ENCODE measurements at places on chromosomes 7 and 10.

GRCh38 chr7:116165717-116166116 lies 44.6 kb upstream of the TES start:
- DNase-seq: no peak

DNA sequence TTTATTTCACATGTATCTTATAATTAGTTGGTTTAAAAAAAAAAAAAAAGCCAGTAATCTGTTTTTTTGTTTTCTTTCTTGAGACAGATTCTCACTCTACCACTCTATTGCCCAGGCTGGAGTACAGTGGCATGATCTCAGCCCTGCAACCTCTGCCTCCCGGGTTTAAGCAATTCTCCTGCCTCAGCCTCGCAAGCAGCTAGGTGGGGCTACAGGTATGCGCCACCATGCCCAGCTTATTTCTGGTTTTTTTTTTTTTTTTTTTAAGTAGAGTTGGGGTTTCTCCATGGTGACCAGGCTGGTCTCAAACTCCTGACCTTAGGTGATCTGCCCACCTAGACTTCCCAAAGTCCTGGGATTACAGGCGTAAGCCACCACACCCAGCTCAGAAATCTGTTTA lies 34.1 kb upstream of the CAPZA2 start:
- DNase-seq: no peak

DNA sequence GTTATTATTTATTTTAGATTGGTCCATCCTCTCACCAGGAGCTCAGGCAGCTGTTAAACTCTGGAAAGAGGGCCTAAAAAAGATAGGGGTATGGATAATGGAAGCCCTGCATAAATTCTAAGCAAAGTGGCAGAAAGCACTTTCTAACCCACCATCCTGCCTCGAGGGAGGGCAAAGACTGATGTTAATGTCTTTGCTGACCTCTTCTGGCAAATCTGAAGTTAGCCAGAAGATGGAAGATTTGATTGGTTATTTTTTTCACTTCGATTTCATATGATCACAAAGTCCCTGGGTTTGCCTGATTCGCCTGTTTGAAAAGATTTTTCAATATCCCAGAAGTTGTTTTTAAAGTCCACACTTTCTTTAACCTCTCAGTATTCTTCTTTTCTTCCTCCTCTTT lies 24.8 kb downstream of the OR9A2 start:
- DNase-seq: no peak

DNA sequence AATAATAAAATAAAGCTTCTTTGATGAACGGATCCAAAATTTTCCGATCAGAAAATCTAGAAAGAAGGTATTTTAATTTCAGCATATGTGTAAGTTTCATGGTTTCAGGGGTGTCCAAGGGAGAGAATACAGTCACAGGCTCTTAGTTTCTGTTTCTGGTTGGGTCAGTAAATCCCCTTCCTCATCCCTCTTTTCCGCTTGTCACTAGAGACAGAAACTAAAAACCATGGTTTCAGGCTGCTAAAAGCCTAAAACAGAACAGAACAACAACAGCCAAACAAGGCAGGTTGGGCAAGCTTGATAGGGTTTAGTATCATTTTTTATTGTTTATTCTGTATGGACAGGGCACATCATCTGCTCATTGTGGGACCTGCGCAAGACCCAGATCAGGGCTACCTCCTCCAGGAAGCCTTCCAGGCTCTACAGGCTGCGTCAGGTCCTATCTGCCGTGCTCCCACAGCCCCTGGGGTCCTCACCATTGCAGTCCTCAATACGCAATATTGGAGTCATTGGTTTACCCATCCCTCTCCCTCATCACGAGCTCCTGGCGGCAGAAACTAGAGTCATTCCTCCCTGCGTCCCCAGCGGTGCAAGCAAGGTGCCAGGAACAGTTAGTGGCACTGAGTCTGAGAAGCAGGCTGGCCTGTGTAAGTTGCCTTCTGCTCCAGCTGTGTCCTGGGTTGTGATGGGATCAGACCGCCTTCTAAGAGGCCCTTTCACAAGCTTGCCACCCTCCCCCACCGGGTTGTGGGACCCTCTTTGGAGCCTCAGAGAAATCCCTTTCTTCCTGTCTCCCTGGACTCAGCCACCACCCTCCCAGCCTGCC lies 70.2 kb upstream of the CUX1 start:
- no peak for DNase-seq

- DNase-seq: no peak
These were observed 5.6 kb upstream of the SLF2 start for GRCh38 chr10:100907175-100907574.

- peak; percentile 78 for DNase-seq
These were observed 1.2 kb downstream of the COL26A1 start for GRCh38 chr7:101363734-101364374.

GRCh38 chr7:40870108-40870507 lies 735.3 kb downstream of the SUGCT start:
- DNase-seq: no peak

DNA sequence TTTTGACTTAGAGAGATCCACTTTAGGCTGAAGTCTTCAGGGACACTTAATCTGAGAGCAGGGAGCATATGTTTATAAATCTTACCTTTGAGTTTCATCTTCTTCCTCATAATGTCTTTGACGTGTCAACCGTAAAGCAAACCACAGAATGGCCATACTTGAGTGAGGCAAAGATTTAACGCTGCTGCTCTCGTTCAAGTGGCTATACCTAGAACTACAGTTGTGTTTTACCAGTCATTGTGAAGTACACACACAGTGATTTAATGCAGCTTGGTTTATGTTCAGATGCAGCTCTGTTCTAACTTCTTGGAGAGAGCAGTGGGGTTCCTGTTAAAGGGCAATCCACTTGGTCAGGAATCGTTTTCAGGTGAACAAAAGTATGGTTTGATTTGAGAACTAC lies 39.9 kb upstream of the GOT1 start:
- DNase-seq: no peak

DNA sequence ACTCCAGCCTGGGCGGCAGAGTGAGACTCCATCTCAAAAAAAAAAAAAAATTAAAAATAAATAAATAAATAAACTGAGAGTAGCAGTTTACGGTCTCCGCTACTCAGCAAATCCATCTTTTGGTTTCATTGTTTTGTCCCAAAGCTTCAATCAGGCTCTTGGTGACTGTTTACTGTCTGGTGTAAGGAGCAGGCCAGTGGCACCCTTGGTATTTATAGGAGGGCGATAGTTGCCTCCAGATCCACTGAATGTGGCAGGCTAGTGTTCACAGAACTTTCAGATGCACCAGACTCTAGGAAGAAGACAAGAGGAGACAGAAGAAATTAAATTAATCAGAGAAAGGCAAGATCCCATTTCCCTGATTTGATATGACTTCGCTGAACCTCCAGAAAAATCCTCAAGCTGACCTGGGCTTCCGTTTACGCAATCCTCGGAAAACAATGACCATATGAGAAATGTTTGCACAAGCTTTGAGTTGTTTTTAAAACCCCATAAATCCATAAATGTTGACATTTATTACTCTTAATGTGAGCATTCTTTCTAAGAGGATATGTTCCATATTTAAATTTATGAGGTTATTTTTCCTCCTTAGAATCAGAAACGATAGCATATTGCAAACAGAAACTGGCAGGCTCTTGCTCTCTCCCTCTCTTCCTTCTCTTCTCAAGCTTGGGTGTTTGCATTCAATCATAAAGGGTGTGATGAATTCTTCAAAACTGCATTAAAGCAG lies 7.1 kb upstream of the MUC3A start:
- DNase-seq: no peak

- DNase-seq: no peak
These were observed 38.7 kb downstream of the CALML5 start for GRCh38 chr10:5460468-5461202.

DNA sequence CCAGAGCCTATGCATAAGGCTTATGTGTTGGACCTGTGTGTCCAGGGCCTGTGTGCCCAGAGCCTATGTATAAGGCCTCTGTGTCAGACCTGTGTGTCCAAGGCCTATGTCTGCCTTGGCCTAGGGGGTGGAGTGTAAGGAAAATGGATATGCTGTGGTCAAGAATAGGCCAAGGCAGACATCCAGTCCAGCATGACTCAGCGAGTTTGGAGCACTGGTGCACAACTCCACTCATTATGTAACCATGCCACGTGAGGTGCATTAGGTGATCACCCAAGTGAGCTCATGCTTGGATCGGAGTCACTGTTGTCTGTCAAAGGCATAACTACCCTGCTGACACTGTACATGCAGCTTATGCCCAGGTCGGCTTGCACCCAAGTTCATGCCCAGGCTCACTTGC lies 238.9 kb downstream of the CACNA2D1 start:
- DNase-seq: no peak

DNA sequence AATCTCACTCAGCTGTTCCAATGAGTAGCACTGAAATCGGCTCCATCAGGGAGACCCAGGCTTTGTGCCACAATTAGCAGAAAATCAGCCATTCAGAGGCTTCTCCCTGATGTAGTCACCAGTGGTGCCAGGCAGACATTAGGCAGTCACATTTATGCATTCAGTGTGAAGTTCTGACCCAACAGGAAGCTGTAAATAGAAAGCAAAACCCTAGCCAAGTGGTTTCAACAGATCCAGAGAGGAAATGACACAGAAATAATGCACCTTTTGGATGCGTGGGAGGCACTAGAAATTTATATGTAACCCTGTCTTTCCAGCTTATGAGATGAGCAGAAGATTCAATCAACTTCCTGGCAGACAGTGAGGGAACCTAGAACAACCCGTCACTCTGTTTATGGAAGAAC lies 186.4 kb downstream of the PDE1C start:
- DNase-seq: no peak

- DNase-seq: no peak
These were observed 192.3 kb downstream of the IMMP2L start for GRCh38 chr7:111370002-111370401.

- DNase-seq: no peak
These were observed 2.5 kb downstream of the IGFBP3 start for GRCh38 chr7:45918556-45918955.

DNA sequence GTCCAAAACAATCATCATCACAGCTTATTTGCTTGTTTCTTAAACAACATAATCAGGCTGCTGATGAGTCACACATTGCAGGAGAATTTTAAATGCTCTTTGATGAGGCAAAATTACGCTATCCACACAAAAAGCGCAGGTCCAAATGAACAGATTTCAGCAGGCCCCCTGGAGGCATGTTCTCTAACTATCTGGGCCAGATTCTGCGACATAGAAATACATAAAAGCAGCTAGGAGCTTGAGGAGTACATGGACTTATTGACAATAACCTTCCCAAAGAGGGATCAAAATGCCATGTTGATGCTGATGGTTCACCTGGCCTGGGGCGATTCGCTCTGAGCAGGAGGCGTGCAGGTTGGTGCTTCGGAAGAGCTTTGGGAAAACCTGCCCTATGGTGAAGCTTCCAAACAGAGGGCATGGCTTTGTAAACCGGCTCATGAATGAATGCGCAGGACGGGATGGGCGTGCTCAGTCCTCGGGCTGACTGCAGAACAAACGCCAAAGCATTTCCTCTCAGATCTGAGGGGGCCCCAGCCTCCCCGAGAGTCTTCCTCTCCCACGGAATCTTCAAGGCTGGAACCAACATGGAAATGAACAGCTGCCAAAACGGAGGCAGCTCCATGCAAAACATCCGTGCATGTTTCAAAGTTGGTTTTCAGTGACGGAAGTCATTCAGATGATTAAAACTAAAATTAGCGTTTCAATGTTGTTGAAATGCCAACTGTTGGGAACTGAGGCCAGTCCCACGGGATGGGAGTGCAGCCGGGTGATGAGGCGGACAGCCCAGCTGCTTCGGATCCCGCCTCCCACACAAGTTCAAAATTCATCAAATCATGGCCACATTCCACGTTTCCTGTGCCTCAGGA lies 179.6 kb downstream of the TCERG1L start:
- DNase-seq: no peak

DNA sequence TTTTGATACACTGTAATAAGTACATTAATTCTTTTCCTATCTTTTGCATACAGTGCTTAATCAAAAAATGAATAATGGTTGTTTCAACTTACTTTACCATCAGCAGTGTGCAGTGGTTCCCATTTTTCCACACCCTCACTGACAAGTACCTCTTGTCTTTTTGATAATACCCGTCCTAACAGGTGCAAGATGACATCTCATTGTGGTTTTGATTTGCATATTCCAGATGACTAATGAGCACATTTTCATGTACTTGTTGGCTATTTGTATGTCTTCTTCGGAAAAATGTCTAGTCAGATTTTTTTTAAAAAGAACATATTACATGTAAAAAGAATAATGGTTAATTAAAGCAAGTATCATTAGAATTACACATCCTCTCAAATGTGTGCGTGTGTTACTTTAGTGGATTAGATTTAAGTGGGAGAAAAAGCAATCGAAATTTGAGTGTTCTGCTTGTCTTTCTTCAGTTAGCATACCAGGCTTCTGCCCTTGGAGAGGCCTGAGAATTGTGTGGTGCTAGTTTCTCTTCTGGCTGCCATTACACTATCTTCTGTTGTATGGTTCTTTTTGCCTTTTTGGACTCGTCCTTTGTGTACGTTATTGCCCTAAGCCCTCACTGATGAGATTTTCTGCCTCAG lies 291.2 kb downstream of the AUTS2 start:
- DNase-seq: no peak

DNA sequence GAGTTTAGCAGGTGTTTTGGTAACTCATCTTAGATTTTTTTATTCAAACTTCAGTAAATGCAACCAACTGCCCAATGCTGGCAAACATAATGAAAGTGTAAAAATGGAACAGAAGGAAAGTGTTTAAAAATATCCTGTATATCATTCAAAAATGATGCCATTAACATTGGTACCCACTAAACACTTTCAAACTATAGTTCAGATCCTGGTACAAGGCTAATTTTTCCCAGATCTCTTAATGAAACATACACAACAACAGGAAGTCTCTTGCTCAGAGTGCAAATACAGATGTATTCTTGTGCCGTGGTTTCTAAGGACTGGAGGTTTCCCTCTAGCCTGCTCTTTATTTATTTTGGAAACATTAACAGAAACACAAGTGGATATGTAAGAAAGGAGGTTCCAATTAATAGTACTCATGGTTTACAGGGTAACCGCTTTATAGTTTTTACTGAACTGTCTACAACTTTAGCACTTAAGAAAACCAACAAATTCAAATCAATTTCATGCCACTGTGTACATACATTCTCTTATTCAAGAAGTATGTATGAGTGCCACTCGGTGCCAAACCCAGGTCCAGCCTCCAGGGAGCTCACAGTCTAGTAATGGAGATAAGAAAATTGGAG lies 176.0 kb upstream of the AKR1E2 start:
- no peak for DNase-seq

DNA sequence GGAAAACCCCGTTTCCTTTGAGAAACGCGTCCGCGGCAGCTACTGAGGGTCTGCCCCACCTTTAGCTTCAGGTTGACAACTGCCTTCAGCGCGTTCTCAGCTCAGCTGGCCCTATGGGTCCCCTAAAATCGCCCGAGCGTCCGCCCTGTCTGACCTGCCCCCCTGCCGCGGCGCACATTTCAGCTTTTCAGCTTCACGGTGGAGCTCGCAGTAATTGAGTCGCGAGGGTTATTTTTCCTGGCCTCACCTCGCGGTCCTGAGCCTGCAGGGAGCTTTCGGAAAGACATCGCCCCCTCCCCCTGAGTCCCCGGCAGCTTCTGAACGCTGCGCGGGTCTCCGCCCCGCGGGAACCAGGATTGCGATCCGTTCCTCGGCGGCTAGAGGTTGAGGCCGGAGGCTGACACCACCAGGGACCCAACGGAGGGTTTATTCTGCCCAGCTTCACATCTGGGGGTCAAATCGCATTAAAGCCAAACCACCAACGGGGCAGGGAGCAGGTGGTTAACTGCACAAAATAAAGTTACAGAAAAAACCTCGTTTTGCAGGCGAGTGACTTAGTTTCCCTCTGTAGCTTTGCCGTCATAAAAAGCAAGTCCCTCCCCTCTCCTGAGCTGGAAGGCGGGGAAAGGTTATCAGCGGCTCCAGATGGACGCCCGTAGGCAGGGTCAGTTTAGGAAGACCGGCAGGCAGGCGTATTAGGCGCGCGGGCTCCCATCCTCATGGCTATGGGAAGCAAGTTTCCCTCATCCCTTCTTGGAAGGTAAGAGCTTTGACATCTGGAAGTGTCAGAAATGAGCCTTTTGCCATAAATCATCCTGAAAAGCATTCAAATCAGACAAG lies 11.0 kb downstream of the TWIST1 start:
- DNase-seq: no peak
